ENCODE measurements at places on chromosomes 1 and 21. TPM values are rescaled to one million over a fixed set of nuclear protein-coding genes. Genes with fewer than 3 reads are reported as not detected.

LCE1C gene
- not detected for total RNA-seq

CHIA gene
- total RNA-seq: not detected

MARK1 gene
- 0.10 TPM for total RNA-seq

S100A8 gene
- 110 TPM for total RNA-seq

DEGS1 gene
- total RNA-seq: 53.8 TPM

All from T-helper 17 cell (primary cell).